ENCODE measurements at places on chromosomes 16 and 17.

DNA sequence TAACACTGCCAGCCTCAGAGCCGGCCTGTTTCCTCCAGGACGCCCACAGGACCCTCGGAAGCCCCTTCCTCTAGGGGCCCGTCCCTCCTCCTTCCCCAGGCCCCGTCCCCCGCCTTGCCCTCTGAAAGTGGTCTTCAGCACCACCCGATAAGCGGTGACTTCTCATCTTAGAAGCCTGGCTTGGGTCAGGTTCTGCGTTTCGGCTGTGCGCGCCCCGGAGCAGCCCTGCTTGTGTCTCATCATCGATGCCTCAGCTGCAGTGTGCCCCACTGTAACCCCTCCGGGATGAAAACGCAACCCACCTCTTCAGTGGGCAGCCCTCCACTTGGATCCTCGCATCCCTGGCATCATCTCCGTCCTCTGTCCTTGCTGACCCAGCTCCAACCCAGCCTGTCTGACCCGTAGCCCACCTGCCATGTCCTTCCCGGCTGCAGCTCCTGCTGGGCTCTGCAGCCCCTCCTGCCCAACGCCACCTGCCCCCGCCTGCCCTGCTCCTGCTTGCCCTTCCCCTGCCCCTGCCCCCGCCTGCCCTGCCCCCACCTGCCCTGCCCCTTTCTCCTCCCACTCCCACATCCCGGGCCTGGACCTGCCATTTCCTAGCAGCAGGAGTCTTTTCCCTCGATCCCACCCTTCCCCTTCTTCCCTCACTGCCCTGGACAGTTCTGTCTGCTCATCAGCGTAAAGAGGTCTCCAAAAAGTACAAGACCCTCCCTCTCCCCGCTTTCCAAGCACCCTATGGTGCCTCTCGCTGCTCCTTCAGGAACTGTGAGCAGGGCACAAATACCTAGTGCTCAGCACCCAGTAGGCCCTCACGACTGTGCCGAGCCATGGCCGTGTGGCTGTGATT is 112.5 kb upstream of the CHMP6 start:
- no peak for DNase-seq

DNA sequence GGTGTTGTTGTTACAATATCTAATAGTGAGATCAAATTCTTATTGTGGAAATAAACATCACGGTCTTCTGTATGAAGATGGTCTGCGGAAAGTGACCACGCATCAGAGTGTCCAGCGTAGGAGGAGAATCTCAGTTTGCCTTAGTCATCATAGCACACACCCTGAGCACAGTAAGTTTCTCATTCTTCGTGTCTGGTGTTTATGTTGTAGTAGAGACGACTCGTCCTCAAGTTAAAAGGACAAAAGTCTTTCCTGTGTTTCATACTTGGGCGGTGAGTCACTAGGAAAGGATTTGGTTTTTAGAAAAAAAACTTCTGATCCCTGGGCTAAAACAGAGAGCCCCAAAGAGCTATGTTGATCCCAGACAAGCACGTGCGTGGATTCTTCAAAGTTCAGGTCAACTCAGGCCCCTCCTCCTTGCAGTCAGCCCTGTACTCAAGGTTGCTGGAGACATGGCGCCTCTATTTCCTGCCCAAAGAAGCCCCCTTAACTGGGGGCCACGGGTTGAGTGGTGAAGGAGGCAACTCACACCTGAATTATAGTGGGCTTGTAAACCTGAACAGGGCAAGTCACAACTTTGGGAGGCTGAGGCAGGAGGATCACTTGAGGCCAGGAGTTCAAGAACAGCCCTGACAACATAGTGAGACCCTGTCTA is 170.4 kb downstream of the ZFHX3 start:
- no peak for DNase-seq

GRCh38 chr17:27466743-27467375 is 10.6 kb downstream of the KSR1 start:
- no peak for DNase-seq

- no peak for DNase-seq
Observed at GRCh38 chr16:2511996-2512734, 1.6 kb upstream of the ATP6V0C start.

DNA sequence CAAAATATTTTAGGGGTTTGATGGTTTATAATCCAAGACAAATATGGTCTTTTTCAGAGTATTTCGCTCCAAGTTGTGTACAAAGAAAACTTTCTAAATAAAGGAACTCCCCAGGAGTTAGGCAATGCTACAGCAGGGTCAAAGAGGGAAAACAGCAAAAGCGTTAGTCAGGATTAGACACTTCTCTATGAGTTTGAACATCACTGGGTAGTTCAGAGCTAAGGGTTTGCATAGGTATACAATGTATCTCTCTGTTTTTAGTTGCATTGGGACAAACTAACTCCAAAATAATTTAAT is 34.8 kb downstream of the FAM20A start:
- DNase-seq, result no peak

- DNase-seq, result no peak
Observed at GRCh38 chr17:51147650-51148049, 5.7 kb upstream of the NME1 start.

DNA sequence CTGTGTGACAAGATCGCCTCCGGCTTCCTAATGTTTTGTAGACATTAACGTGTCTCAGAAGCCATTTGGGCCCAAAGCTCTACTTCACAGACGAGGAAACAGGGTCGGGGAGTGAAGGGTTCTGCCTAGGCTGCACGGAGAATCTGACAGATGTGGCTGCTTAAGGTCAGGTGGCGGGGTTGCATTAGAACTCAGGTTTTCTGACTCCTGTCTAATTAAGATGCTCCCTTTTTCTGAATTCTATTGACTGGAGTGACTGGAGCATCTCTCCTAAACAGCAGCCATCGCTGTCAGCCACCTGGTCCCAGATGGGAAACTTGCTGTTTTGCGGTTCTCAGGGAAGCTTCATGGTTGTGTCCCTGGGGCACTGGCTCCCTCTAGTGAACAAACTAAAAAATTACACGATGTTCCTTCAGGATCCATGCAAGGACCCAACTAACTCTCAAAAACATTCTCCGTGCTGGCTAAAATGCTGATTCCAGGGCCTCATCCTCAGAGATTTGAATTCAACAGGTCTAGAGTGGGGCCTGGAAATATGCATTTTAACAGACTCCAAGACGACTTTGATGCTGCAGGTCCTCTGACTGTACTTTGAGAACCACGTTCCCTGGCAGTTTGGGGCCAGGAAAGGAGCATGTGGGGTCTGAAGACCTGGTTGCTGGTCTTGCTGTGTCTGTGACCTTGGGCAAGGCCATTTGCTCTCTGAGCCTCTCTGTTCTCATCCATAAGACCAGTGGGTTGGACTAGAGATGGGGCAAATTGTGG is 117.4 kb downstream of the IRF8 start:
- peak; percentile 35 for DNase-seq

- no peak for DNase-seq
Observed at GRCh38 chr17:56937687-56938086, 23.2 kb downstream of the COIL start.

- DNase-seq, result no peak
Observed at GRCh38 chr17:58621174-58621573, 70.7 kb downstream of the TEX14 start.

GRCh38 chr16:66468321-66468965 is 41.3 kb downstream of the BEAN1 start:
- DNase-seq, result no peak

DNA sequence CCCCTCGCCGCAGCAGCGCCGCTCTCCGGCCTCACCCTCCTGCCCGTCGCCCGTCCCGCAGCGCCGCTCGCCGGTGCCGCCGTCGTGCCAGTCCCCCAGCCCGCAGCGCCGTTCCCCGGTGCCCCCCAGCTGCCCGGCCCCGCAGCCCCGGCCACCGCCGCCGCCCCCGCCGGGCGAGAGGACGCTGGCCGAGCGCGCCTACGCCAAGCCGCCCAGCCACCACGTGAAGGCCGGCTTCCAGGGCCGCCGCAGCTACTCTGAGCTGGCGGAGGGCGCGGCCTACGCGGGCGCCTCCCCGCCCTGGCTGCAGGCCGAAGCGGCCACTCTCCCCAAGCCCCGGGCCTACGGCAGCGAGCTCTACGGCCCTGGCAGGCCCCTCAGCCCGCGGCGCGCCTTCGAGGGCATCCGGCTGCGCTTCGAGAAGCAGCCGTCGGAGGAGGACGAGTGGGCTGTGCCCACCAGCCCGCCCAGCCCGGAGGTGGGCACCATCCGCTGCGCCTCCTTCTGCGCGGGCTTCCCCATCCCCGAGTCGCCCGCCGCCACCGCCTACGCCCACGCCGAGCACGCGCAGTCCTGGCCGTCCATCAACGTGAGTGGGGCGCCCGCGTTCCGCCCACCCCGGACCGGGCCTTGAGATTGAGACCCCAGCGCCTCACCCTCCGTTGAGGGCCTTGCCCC is 15.0 kb downstream of the TBKBP1 start:
- DNase-seq, result no peak

DNA sequence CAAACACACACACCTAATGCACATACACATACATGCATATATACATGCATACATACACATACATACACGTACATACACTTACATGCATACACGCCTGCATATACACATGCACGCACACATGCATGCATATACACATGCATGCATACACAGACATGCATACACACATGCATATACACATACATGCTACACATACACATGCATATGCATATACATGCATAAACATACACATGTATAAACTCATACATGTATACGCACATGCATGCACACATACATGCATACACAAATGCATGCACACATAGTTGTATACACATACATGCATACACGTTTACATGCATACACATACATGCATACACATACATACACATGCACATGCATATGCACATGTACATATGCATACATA is 23.6 kb upstream of the RMI2 start:
- no peak for DNase-seq

GRCh38 chr16:9047689-9048301 is 43.6 kb upstream of the HAPSTR1 start:
- DNase-seq, result peak; percentile 77

GRCh38 chr16:64153718-64154117 is 968.1 kb downstream of the CDH11 start:
- no peak for DNase-seq

Data from DMS 273 treated with DMSO at 0.1 percent for 48 hours (cell line).